ENCODE measurements at places on chromosomes 13 and 19.

DNA sequence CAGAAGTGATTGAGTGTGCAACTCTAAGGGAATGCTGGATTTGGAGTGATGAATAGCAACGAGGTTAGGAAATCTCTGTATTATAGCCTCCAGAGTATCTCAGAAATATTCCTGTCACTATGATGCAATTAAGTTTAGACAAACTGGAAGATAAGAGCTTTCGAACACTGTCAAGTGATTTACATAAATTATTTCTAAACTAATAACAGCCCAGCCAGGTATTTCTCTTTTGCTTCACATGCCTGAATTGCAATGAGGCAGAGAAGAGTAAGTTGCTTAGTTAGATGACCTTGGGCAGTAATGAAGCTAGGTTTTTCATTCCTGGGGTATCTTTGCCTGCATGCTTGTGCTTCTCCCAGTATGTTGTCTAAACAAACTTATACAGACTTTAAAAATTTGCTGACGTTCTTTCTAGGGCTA, 134.5 kb downstream of the LMO7 start:
- no peak for DNase-seq

- DNase-seq = no peak
Measured at GRCh38 chr13:31956980-31957644, 74.5 kb upstream of the FRY start.

DNA sequence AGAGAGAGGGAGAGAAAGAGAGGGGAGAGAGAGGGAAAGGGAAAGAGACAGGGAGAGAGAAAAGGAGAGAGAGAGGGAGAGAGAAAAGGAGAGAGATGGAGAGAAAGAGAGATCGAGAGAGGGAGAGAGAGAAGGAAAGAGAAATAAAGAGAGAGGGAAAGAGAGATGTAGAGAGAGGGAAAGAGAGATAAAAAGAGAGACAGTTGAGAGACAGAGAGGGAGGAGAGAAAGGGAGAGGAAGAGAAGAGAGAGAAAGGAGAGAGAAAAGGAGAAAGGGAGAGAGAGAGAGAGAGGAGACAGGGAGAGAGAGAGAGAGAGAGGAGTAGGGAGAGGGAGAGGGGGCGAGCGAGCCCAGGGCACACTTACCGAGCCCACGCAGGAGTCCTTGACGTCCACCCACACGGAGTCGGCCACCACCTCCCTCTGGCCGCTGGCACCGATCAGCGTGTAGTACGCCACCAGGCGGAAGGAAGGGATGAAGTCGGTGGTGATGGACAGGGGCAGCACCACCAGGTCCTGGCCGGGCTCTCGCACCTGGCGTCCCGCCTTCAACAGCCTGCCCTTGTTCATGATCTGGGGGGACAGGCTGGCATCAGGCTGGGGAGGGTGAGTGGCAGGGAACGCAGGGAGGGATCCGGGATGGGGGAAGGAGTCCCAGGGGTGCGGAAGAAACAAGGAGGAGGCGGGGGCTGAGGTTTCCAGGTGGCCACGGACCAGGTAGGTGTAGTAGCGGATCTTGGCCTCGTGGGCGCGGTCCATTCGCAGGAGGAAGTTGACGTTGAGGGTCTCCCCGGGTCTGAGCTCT, 10.0 kb downstream of the C3 start:
- no peak for DNase-seq

- DNase-seq = no peak
Measured at GRCh38 chr13:27043013-27043412, 128.6 kb downstream of the USP12 start.

DNA sequence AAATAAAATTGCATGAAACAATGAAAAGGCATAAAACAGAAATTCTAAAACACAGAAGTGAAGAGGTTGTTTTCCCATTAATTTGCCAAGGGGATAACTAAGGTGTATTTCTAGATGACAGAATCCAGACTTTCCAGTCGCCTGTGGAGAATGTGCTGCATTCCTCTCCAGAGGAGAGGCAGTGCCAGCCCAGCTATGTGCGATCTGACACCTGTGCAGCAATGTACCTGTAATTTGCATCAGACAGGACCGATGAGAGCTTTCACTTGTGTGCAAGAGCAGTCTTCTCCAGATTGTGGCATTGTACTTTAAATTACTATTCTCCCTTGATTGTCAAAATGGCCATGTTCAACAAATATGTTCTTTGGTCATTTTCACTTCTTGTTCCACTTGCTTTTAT, 1037.9 kb downstream of the EFNB2 start:
- no peak for DNase-seq

- peak; percentile 96 for DNase-seq
Measured at GRCh38 chr19:29605653-29606419, at the start of gene POP4. Gene POP4, plus strand, starts transcription at chr19:29606283. Its CDS starts 36 bp downstream, at chr19:29606319.

- DNase-seq = no peak
Measured at GRCh38 chr19:18049385-18049784, 37.3 kb downstream of the IL12RB1 start.

GRCh38 chr13:38325426-38325825, 24.2 kb upstream of the UFM1 start:
- no peak for DNase-seq

GRCh38 chr19:23415561-23416191, 20.4 kb upstream of the ZNF91 start:
- DNase-seq = no peak

- DNase-seq = no peak
Measured at GRCh38 chr13:23996456-23996855, 99.2 kb upstream of the C1QTNF9B start.

GRCh38 chr13:23668562-23668961, 98.3 kb downstream of the TNFRSF19 start:
- no peak for DNase-seq
